ENCODE measurements at places on chromosomes 2 and 18. TPM values are rescaled to one million over a fixed set of nuclear protein-coding genes. Genes with fewer than 3 reads are reported as not detected.

The IL36A gene
- total RNA-seq, result not detected

The PIGN gene
- total RNA-seq, result 41.5 TPM

The CCDC74B gene
- 2.2 TPM for total RNA-seq

The ADAM23 gene
- total RNA-seq, result 3.7 TPM

The INHA gene
- 0.37 TPM for total RNA-seq

The FTCDNL1 gene
- 1.8 TPM for total RNA-seq

The B3GNT7 gene
- not detected for total RNA-seq
